ENCODE measurements at places on chromosomes 11 and 22.

GRCh38 chr22:19912271-19912999 lies 29.1 kb upstream of the COMT start:
- DNase-seq: no peak

GRCh38 chr22:35918456-35918855 lies 110.2 kb downstream of the RBFOX2 start:
- no peak for DNase-seq

DNA sequence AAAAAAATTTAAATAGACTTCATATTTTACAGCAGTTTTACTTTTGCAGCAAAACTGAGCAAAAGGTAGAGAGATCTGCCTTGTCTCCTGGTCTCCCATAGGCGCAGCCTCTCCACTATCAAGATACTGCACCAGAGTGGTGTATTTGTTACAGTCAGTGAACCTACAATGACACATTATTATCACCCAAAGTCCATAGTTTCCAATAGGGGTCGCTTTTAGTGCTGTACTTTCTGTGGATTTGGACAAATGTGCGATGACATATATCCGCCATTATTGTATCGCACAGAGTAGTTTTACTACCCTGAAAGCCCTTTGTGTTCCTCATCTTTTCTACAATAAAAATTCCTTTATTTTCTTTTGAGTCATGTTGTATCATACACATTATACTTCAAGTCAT lies 153.2 kb upstream of the CCDC179 start:
- no peak for DNase-seq

GRCh38 chr11:72546866-72547265 lies 112.5 kb upstream of the CLPB start:
- DNase-seq: no peak

DNA sequence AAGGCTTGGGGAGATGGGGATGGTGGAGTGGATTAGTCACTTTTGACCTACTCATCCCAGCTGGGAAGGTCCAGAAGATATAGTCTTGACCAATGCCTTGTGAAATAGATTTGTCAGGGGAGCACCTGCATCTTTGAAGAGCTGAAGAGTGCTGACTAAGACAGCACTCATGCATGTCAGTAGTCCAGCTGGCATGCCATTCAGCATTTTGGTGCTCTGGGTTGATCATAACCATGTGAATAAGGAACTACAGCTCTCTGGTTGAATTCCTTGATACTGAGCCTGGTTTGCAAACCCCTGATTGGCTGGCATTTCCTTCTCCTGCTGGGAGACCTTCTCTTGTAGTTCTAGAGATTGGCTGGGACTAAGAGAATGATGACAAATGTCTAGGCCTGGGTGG lies 106.8 kb upstream of the ALX4 start:
- no peak for DNase-seq

DNA sequence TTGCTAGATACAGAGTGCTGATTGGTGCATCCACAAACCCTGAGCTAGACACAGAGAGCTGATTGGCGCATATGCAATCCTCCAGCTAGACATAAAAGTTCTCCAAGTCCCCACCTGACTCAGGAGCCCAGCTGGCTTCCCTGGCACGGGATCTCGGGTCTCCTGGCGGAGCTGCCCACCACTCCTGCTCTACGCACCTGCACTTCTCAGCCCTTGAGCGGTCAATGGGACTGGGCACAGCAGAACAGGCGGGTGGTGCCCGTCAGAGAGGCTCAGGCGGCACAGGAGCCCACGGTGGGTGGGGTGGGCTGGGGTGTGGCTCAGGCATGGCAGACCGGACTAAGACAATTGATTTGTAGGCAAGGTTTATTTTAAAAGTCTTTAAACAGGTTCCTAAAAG lies 1365.5 kb downstream of the FAM181B start:
- no peak for DNase-seq

DNA sequence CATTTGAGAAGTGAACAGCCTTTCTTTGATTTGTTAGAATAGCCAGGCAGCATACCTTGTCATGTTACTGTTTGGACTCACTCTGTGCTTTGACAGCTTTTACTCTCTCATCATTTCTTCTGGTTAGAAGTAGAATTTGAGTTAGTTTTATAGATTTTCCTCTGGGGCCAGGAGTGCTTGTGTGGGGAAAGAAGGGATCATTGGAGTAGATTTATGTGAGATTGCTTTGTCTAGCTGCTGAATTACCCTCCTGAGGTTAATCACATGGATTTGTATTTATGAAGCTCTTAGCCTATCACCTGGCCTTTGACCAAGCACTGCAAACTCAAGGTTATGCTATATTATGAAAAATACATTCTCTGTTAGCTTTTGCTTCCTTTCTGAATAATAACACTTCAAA lies 54.3 kb downstream of the SWAP70 start:
- DNase-seq: no peak

- DNase-seq: no peak
These were observed 1.4 kb downstream of the HDHD5 start for GRCh38 chr22:17157714-17158113.

DNA sequence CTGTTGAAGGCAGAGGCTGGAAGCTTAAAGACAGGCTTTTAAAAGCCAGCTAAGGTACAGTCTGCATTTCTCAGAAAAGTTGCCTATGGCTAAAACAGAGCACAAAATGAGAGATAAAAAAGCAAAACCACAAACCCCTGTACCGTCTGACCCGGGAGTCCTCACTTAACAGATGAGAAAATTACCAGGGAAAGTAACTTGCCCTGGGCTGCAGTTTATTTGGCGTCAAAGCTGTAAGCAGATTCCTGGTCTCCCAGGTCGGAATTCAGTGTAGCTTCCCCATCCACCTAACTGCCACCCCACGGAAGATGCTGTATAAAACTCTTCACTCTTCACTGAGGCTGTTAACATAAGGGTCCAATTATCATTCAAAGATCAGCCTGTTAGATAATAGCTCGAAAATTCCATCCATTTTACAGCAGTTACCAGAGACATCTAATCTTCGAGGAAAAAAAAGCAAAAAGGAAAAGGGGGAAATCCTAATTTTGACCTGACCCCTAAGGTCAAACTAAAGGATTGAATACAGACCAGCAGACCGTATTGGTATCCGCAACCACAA lies 1.5 kb downstream of the TCF20 start:
- no peak for DNase-seq

DNA sequence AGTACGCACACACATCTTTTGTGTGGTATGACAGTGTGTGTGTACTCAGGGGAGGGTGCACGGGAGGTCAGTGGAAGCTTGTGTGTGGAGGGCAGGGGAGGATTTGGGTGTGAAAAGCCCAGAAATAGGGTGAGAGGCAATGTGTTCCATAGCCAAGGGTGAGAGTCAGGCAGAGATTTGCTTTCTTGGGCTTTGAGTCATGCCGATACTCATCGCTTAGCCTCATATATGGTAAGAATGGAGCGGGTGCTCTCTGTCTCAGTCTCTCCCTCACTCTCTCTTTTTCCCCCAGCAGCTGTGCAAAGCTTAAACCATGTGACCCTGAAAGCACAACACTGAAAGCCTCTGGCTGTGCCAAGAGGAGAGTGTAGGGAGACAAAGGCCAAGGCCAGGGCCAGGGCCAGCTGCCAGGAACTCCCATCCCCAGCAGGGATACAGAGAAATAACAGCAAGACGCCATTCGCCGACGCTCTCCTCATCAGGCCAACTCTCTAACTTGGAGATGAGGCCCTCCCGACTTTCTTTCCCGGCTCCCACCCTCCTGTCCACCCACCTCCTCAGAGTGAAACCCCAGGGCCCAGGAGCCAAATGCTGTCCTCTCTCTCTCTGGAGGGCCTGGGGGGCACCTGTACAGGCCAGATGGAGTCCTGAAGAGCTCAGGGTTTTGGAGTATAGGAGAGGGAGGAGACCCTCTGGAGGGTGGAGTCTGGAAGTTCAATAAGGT lies 20.3 kb upstream of the MICAL3 start:
- no peak for DNase-seq

GRCh38 chr11:128692753-128693415 lies 988 bp upstream of the FLI1 start:
- DNase-seq: no peak

- DNase-seq: no peak
These were observed 742.9 kb downstream of the LRRC4C start for GRCh38 chr11:40716344-40717130.

GRCh38 chr11:120709808-120710207 lies 198.3 kb downstream of the GRIK4 start:
- DNase-seq: no peak

DNA sequence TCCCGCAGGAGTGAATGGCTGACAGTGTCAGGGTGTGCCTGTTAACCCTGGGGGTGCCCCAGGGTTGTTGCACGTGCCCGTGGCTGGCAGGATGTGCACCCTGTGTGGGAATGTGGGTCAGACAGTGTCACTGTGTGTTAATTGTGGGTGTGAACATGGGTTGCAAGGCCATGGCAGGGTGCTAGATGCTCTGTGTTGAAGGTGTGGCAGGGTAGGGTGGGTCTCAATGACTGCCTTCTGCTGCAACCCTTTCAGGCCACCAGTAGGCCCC lies 8.3 kb downstream of the RIN1 start:
- no peak for DNase-seq

GRCh38 chr11:83007477-83007876 lies 64.2 kb downstream of the RAB30 start:
- no peak for DNase-seq

- no peak for DNase-seq
These were observed 1.0 kb downstream of the DNHD1 start for GRCh38 chr11:6498121-6498520.

DNA sequence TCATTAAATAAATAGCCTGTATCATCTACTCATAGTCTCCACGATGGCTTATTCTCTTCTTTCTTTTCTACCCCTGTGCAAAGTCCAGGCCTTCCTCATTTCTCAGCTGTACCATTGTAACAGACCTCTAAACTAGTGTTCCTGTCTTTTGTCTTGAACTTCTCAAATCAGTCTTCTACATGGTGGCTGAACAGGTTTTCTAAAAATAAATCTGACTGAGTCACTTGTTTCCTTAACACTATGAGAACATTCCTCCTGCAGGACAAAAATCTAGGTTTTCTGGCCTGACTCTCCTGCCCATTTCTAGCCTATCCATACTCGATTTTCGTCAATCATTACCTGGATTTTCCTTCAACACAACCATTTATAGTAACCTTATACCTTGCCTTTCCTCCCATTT lies 1080.8 kb upstream of the TENM4 start:
- DNase-seq: no peak

DNA sequence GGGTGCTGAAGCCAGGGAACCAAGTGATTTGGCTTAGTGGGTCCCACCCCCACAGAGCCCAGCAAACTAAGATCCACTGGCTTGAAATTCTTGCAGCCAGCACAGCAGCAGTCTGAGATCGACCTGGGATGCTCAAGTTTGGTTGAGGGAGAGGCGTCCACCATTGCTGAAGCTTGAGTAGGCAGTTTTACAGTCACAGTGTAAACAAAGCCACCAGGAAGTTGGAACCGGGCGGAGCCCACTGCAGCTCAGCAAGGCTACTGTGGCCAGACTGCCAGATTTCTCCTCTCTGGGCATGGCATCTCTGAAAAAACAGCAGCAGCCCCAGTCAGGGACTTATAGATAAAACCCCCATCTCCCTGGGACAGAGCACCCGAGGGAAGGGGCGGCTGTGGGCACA lies 424.1 kb upstream of the TENM4 start:
- no peak for DNase-seq

GRCh38 chr11:104410336-104410735 lies 246.4 kb upstream of the PDGFD start:
- DNase-seq: no peak

GRCh38 chr11:9982796-9983579 lies 311.0 kb downstream of the SBF2 start:
- no peak for DNase-seq

DNA sequence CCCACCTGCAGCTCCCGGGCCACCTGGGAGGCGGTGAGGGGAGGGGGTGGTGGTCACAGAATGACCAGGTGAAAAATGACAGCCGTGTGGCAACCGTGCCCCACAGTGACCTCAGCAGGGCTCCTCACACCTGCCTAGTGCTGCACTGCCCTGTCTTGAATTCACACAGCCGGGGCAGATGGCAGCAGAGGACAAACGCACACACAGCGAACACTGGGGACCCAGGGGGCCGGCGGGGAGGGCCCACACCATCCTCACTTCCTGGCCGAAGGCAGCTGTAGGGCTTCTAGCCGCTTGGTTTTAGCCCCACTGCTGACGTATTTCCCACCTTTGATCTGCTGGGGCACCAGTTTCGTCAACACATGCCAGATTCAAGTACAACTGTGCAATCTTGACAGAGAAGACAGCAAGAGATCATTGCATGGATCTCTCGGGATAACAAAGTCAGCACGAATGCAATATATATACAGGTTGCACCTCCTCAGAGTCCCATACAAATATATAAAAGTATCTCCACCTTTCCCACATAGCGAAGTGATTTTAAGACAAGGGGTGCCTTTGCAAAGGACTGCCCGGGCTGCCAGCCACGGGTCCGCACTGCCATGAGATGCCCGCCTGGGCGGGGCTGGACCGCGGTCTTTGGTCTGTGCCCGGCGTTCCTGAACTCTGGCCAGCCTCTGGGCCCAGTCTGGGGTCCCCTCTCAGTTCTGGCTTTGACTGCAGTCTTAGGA lies 26.9 kb downstream of the TRMU start:
- no peak for DNase-seq

GRCh38 chr11:66192181-66192863 lies 76.1 kb upstream of the RAB1B start:
- DNase-seq: no peak

GRCh38 chr11:2741006-2741376 lies 41.2 kb upstream of the KCNQ1OT1 start:
- DNase-seq: no peak

DNA sequence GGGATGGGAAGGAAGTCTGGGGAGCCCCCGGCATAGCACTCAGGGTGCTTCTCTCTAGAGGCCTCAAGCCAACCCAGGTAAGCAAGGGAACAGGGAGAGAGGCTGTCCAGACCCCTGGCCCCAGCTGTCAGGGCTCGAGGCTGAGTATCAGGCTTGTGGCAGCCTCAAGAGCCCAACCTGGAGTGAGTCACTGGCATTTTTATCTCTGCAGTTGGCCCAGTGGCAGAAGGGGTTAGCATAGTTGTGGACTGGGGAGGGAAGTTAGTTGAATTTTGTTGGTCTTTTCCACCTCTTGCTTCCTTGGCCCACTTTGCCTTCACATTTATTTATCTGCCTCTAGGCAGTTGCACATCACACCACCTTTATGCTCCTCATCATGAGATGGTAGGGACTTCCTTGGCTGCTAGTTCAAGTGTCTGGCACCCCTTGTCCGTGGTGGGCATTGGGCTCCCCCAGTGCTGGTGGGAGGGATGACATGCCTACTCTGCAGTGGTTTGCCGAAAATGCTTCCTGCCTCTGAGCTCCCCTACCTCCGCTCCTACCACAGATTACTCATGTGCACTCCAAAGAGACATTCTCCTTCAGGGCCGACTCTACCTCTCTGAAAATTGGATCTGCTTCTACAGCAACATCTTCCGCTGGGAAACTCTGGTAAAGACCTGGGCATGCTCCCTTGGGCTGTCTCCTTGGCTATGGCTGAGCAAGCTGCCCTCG lies 60.1 kb downstream of the SCN3B start:
- DNase-seq: no peak

GRCh38 chr11:18236664-18237356 lies at the start of gene SAA4:
TSS of gene SAA4 (minus strand) at chr11:18236802. CDS start at chr11:18235926, 876 bp downstream.
- DNase-seq: no peak

DNA sequence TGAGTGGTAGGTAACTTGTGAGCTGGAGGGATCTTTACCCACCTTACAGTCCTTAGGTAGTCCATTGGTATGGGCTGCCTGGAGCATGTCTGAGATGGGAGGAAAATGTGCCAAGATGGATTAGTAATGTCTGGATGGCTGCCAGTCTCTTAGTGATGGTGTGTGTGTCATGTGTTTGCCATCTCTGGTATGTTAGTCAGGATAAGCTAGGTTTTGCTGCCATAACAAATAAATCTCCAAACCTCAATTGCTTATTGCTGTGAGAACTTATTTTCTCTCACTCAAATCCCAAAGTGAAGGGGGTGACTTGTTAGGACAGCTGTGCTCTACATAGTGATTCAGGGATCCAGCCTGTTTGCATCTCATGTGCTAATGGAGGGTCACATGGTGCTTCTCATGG lies 40.9 kb upstream of the MYEOV start:
- no peak for DNase-seq
